ENCODE measurements at places on chromosomes 7 and 10.

GRCh38 chr10:52400562-52400961, 86.5 kb downstream of the DKK1 start:
- DNase-seq = no peak

DNA sequence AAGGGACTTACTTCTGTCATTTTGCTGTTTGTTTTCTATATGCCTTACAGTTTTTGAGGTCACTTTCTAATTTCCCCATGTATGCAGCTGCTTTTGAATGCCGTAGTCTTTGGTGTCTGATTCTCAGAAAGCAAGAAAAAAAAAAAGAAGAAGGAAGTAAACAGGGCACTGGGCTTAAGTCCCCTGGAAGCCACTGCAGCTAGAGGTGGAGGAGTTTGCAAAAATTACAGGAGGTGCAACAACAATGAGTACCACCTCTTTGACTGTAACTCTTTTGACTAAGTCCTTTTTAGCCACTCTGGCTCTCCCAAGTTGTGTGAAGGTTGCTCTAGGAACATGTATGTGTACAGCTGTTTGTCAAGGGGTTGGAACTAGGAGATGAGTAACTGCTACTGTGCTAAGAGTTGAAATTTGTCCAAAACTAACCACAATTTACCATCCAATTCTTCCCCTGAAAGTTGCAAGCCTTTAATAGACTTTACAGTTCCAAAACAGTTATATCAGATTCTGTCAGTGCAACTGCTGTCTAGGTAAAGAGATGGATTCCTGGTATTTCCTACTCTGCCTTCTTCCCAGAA, 588.0 kb upstream of the LRRN3 start:
- no peak for DNase-seq

- no peak for DNase-seq
Measured at GRCh38 chr7:134477954-134478353, 19.1 kb upstream of the AKR1B1 start.

DNA sequence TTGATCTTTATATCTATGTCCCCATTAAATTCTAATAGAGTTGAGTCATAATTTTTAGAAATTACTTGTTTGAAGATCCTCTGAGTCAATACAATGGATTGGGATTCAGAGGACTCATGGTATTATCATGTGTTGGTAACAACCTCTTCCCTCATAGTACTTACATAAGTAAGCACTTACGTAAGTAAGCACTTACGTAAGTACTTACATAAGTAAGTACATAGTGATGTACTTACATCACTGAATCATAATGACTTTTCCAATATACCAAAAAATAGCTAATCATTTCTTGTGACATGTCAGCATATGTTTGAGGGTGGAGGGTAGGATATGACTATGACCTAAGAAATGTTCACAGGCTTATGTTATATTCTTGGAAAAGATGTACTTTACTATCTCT, 740.5 kb downstream of the SORCS1 start:
- DNase-seq = no peak

- DNase-seq = no peak
Measured at GRCh38 chr10:282294-283139, 147.3 kb downstream of the ZMYND11 start.

- DNase-seq = no peak
Measured at GRCh38 chr10:82452046-82452445, 577.1 kb downstream of the NRG3 start.

DNA sequence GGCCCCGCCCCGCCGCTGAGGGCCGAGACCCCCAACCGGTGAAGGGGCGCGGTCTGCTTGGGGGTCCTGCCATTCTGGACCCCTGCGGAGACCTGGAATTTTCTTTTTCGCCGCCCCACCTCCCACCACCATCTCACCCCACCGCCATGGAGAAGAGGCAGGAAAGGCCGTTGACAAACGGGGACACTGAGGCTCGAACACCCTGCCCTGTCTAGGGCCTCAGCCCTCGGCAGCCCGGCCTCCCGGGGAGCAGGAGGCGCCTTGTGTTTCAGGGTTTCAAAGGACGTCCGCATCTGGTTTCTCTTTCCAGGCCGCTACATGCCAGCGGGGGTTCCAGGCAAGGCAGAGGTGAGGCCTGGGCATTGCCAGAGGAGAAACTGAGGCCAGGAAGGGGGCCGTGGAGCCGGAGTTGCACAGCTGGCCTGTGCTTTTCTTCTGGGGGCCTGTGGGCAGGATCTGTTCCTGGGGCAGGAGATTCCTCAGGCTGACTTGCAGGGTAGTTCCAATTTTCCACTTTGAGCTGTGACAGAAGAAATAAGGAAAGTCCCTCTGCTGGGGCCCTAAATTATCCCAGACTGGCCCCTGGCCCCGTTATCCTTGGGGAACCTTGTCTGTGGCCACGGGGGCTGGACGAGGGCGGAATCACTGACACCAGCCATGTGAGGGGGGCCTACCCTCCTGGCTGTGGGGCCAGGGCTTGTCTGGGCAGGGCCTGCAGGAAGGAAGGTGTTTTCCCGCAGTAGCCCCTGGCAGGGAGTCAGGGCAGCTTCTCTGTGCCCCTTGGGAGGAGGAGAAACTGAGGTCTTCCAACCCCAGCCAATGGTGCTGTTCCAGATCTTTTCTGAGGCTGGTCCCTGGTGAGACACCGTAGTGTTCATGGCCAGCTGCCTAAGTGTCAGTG, 900 bp upstream of the MICALL2 start:
- no peak for DNase-seq

- no peak for DNase-seq
Measured at GRCh38 chr10:71222601-71223346, 10.4 kb downstream of the UNC5B start.

GRCh38 chr10:95414844-95415485, 124.2 kb upstream of the PDLIM1 start:
- no peak for DNase-seq
